Stimulated activated CD8-positive, alpha-beta memory T cell treated with anti-CD3 and anti-CD28 coated beads, Interleukin-7, amount 100 ng/mL, for 1 hour (primary cell): ENCODE measurements at places on chromosomes 2 and 18.

GRCh38 chr2:215624423-215624829, 188.6 kb upstream of the FN1 start:
- no peak for DNase-seq

- DNase-seq: no peak
These were observed 99.5 kb downstream of the MAIP1 start for GRCh38 chr2:200054681-200055468.

- DNase-seq: no peak
These were observed 125.8 kb upstream of the EFEMP1 start for GRCh38 chr2:56049233-56049845.

DNA sequence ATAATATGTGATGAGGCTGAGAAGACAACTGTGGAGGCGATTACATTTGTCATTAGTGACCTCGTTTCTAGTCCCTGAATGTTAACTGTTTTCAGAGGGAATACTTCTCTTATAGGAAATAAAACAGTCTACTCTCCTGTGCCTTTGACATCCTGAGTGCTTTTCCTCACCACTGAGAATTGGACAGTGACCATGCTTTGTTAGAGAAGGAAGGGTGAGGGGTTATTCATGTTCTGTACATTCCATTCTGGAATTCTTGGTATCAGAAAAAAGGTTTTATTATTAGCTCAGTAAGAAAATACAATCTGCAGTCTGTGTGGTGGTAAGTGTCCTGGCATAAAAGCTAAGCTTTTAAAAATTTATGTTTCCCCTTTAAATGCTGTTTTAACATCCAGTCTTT, 58.8 kb downstream of the PARD3B start:
- DNase-seq: no peak

DNA sequence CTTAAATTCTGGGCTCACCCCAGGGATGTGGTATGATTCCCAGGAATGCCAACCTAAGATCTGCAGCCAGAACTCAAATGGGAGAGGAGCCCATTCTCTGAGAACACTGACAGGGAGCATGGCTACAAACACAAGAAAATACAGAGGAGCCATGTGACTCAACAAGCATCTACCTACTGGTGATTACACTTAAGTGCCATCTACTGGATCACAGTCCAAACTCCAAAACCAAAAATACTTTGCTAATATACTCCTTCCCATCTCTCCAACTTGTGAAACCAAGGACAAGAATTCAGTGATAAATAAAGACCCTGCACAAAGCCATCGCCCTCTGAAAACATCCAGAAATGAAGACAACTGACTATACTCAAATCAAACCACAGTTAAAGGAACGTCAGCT, 116.9 kb downstream of the NR4A2 start:
- DNase-seq: no peak

GRCh38 chr2:143779021-143779420, 649.8 kb downstream of the ARHGAP15 start:
- no peak for DNase-seq

DNA sequence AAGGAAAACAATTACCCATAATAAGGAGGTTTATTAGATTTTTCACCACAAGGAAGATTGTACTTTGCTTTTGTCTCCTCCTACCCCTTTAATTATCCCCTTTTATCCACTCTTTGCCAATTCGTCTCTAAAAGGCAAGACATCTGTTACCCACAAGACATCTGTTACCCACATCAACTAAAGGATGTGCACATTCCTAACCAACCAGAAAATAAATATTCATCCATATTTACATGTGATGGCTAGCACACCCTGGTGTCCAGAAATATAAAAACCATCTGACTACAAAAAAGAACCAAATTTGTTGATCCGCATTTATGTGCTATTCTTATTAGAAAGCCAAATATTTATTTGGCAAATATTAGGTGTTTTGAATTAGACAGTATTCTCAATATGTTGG, 35.7 kb downstream of the ACVR1C start:
- no peak for DNase-seq

DNA sequence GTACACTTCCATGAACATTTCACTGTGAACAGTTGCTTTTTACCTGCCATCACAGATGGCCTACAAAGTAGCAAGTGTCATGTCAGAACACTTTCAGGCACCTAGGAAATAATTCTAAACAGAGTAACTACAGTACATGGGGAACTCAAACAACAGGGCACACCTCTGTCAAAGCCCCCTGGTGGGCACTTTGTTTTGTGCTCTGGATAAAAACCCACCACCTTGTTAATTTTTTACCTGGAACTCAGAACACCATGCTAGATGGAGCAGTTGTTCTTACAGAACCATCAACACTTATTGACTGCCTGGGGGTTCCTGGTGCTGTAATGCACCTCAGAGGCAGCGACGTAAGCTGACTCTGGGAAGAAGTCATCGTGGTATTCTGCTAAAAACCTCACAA, 2.3 kb downstream of the MSL3B start:
- no peak for DNase-seq

DNA sequence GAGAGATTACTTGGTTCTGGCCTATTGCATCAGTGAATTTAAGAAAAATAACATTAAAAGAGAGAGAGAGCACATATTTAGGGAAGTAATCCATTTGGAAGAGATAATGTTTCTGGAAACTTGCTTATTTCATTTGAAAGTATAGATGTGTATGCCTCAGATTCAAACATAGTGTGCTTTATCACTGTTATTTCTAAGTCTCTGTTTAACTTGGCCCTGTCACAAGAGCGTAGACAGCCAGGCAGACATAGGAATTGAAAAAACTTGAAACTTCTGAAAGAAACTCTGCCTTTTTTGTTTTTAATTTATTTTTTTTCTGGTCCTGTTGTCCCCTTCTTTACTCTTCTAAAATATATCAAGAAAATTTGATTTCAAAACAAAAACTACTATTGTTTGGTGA, 849.1 kb downstream of the CNTNAP5 start:
- no peak for DNase-seq

DNA sequence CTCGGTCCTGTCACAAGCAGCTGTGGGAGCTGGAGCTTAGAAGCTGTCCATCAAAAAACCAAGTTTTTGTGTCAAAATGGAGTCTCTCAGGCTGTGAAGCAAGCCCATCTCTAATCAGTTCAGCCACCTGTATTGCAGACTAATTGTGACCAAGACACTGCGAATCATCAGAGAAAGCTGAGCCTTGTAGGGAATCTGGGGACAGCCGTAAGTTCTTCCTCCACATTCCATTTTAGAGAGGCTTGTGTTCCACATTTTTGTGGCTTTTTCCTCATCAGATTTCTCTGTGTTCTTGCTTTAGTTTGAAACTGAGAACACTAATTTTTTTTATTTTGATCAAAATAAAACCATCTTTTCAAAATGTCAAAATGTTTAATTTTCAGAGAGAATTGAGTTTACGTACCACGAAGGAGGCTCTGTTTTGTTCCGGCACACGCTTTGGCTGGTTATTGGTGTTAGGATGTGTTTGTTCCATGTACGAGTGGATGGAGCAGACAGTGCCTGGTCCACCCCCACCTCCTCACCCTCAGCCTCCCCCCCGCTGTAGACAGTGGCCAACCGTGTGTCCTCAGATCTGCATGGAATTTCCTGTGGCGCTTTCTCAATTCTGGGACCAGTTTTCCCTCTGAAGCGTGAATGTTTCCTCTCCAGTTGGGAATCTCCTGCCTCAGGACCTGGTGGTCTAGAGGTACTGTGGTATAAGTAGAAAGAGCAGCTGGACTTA, 140.8 kb downstream of the AGAP1 start:
- DNase-seq: no peak

DNA sequence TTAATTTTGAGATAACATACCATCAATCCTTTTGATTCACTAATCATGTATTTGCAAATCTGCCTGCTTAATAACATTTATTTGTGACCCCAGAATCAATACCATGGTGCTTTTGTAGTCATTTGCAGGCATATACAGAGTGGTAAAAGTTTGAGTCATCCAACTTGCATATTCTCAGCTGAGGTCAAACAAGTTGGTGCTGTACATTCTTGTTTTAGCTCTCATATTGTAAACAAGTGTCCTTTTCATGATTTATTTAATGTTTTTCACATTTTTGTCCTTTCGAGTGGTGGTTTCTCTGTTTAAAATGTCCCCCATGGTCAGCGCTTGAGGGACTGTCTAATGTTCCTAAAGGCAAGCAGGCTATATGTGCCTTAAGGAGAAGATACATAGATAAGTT, 17.5 kb downstream of the RAB27B start:
- DNase-seq: no peak

DNA sequence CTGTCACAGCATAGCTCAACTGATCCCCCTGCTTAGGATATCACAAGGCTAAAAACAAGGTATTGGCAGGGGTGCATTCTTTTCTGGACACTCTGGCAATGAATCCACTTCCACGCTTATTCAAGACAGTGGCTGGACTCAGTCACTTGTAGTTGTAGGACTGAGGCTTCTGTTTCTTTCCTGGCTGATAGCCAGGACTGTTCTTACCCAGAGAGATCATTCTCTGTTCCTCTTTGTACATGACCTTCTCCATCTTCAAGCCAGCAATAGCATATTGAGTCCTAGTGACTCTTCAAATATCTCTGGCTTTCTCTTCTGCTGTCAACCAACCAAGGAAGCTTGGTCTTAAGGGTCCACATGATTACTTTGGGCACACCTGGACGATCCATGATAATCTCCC, 241.3 kb downstream of the RBM43 start:
- DNase-seq: no peak

GRCh38 chr2:220857368-220857767, 714.7 kb downstream of the EPHA4 start:
- DNase-seq: no peak

DNA sequence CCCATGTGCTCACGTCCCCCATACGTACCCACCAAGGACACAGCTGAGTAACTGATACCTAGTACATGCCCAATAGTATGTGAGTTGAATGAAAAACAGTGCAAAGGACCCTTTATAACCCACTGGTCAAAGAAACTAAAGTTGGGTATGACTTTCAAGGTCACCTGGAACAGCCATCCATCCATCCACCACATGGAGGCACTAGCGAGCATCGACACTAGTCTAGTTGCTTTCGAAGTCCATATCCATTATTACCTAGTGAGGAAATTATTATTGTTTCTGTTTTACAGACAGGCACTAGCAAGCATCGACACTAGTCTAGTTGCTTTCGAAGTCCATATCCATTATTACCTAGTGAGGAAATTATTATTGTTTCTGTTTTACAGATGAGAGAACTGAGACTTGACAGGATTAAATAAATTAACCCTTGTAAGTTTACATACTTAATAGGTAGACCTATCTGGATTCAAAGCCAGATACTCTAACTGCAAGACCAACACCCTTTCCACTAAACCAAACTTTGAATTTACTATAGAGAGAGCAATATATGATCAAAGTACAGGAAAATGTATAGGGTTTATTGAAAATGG, 233.7 kb downstream of the METTL4 start:
- no peak for DNase-seq

GRCh38 chr18:76414936-76415621, 80.0 kb downstream of the ZNF516 start:
- DNase-seq: no peak

DNA sequence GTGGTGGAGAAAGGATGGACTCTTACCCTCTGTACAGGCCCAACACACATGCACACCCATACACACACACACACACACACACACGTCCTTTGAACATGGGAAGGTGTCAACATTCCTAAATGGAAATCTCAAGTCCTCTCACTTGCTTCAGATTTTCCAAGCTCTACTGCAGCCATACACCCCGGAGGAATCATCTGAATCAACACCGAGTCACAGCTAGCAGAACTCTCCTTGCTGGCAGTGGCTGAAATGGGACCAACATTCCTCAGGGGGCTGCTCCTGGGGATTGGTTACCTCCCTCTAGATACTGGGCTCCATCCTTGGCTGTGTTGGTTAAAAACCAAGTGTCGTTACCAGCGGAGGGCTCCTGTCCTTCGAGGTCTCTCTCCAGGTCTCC, 112.7 kb downstream of the BCL11A start:
- DNase-seq: no peak

GRCh38 chr18:38413193-38413592, 847.6 kb upstream of the CELF4 start:
- DNase-seq: no peak

- DNase-seq: no peak
These were observed 5.5 kb upstream of the RMDN2 start for GRCh38 chr2:37919631-37920032.

GRCh38 chr18:21928925-21929324, 188.3 kb downstream of the MIB1 start:
- DNase-seq: no peak

GRCh38 chr18:61892683-61893308, at the start of gene RNF152:
RNF152 (minus strand) TSS chr18:61893007; CDS start chr18:61816463, 76,544 bp downstream.
- no peak for DNase-seq

DNA sequence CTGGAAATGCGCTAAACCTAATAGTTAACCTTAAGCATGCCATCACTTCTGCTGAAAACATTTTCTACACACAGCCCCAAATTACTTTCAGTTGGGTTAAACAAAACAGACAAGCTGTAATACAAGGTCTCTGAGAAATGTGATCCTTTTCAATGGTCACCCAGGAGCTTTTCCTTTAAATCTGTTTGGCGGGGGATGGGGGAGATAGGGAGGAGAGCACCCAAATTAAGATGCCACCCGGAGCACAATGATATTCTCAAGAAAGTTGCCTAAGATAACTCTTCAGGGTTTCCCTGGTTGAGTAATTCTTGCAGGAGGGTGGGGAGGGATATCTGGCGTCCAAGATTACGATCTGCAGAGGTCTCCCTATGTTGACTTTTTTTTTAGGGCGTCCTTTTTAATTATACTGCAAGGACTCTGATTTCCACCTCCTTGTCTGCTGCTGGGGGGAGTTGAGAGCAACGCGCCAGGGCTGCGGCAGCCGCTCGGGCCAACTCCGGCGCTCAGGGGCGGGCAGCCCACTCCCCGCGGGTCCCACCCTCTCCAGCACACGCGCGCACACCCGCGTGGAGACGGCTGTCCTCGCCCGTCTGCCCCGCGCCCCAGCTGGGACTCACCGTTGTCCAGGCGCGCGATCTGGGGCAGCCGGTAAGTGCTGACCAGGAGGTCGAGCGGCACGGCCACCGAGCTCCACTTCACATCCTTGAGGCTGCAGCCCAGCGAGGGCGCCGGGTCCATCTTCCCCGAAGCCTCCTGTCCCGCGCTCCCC, 807 bp downstream of the GAREM1 start:
- DNase-seq: no peak

DNA sequence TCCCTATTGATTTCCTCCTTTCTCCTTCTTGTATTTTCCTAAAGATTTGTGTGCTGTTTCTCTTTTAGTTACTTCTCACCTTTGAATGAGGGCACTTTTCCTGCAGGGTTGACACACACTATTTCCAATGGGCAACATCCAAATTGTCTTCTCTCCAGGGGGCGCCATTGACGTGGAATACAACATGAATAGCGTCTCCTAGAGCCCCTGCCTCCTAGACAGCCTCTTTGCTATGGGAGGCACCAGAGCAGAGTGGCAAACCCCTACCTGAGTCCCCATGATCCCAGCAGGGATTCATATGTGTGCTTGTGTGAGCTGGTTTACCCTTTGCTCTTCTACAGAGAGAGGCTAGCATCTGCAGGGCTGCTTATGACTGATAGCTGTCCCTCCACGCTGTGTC, 61.3 kb upstream of the ITSN2 start:
- peak; percentile 31 for DNase-seq

- DNase-seq: no peak
These were observed 307.4 kb downstream of the NDUFA10 start for GRCh38 chr2:239717706-239718105.

GRCh38 chr2:164877169-164877568, 35.5 kb upstream of the COBLL1 start:
- no peak for DNase-seq

- DNase-seq: no peak
These were observed 585.1 kb upstream of the NETO1 start for GRCh38 chr18:73452866-73453265.
